ENCODE measurements at places on chromosomes 7 and 10.

- DNase-seq: no peak
These were observed 885.3 kb downstream of the XPNPEP1 start for GRCh38 chr10:109037978-109038377.

DNA sequence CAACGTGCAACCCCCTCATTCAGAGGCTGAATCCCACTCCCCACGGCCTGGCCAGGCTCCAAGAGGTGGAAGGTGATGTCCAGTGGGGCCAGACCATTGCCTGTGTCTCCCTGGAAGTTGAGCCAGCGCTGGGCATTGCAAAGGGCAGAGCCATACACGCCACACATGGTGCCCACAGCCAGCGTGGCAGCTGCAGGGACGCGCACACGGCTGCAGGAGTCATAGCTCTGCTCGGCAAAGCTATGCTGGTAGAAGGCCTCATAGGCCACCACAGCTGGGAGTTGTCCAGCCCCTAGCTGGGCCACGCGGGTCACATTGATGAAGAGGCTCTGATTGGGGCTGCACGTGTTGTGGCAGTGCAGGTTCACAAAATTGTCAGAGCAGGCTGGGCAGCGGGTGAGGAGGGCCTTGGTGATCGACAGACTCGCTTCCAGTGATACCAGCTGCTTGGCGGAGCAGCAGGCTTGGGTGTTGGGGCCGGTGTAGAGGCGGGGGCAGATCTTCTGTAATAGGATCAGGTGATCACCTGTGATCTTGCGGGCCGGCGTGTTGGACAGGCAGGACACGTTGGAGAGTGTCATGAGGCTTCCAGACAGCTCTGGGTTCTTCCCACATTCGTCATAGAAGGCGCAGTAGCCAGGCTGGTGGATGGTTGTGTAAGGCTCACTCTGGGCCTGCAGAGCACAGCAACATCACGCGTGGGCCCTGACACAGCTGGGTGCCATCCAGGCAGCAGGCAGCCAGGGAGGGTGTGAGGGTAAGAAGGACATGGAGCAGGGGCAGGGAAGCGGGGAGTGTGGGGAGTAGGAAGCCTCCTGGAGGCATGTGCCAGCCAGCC, 1.2 kb downstream of the NPC1L1 start:
- DNase-seq: no peak

GRCh38 chr10:78906734-78907390, 161.9 kb upstream of the ZMIZ1 start:
- DNase-seq: no peak

GRCh38 chr10:110967645-110968044, 48.2 kb downstream of the SHOC2 start:
- DNase-seq: no peak

GRCh38 chr7:96546426-96546825, 163.2 kb downstream of the SEM1 start:
- no peak for DNase-seq

DNA sequence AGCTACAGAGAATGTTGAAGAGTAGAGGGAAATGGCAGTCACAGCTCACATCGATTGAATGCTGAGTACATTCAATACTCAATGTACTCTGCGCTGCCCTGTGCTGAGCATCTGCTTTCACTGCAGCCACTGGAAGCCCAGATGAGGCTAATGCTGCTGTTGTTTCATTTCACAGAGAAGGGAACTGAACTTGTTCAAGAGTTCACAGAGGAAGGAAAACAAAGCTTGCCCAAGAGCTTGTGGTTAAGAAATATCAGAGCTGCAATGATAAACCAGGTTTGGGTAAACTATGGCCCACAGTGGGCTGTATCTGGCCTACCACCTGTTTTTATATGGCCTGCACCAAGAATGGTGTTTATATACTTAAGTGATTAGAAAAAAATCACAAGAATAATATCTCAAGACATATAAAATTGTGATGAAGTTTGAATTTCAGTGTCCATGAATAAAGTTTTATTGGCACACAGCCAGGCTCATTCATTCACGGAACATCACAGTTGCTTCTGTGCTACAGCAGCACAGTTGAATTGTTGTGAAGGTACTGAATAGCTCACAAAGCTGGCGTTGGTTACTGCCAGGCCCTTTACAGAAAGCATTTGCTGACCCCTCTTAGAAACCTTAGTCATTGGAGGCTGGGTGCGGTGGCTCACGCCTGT, 64.1 kb downstream of the CFAP58 start:
- no peak for DNase-seq

DNA sequence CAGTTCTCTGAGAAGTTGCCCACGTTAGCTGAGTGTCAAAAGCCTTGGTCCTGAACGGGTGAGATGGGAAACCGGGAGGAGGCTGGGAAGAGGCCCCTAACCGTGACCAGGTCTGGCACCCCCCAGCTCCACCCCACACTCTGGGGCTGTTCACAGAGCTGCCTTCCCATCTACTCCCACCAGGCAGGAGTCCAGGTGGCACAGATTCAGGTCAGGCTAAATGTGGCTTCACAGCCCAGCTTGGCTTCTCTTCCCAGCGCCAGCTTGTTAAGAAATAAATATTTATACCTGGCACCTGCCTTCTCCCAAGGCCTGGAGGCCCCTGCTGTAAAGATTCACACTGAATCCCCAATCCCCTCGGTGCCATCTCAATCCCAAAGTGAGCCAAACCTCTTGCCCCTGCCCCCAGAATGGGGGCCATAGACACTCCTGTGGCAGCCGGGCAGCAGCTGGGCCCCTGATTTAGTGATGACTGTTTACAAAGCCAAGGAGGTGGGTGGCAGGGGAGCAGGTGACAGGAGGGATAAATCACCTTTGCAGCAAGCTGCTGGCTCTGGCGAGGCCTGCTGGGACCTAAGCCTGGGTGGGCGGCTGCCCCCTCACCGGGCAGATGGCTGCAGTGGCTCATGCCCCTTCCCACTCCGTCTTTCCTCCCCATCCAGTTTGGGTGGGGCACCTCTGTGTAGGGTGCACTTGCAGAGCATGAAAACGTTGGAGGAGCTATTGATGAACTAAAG, 72.5 kb downstream of the GOLGA7B start:
- no peak for DNase-seq

- DNase-seq: no peak
These were observed 499.0 kb upstream of the KLF6 start for GRCh38 chr10:4283846-4284610.

DNA sequence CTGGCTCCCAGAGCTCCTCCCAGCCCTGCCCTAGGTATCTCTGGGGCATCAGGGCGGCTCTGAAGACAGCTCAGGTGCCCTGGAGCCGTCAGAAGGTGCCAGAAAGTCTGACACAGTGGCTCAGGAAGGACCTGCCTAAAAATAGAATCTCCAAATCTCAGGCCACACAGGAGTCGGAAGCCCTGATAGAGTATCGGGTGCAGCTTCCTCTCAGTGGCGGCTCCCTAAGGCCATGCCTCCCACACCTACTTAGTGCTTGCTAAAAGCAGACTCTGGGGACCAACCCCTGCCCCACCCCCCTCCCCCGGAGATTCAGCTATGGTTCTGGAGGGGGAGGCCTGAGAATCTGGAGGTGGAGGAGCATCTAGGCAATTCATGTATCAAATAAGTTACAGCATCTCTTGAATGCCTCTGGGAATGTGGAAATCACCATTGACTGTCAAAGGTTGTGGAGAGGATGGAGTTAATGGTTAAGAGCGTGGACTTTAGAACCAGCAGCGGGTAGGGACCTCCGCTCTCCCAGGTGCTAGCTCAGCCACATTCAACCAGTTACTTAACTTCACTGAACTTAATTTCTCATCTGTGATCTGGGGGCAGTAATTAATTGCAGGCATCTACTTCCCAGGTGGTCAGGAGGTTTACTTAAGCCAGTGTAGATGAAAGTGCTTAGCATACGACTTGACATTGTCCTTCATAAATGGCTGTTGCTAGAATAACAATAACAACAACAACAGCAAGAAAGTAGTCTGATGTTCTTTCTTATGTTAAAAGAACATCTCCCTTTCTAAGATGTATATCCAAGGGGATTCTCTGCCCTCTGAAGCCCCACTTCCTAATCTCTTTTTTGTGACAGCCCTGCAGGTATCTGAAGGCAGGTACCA, 38.6 kb upstream of the MXI1 start:
- DNase-seq: no peak

- no peak for DNase-seq
These were observed 622.5 kb downstream of the TYW1 start for GRCh38 chr7:67619175-67619574.

- no peak for DNase-seq
These were observed 53.7 kb upstream of the KLF6 start for GRCh38 chr10:3838460-3839437.

GRCh38 chr10:112242769-112243168, 40.4 kb upstream of the TECTB start:
- DNase-seq: no peak

DNA sequence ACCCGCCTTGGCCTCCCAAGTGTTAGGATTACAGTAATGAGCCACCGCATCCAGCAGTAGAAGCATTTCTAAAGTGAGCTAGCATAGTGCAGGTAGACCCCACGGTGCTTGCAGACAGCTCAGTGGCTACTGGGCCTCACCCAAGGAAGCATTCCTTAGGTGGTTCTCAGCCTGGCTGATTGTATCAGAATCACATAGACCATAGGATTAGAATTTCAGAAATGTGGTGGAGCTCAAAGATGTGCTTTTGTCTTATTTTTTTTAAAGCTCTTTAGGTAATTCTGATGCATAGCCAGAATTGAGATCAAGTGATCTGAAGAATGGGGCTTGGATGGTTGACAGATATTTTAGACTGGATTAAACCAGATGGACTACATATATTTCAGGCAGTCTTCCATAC, 10.9 kb downstream of the ANLN start:
- DNase-seq: no peak

- DNase-seq: no peak
These were observed 623 bp downstream of the HOXA4 start for GRCh38 chr7:27129729-27130539.

DNA sequence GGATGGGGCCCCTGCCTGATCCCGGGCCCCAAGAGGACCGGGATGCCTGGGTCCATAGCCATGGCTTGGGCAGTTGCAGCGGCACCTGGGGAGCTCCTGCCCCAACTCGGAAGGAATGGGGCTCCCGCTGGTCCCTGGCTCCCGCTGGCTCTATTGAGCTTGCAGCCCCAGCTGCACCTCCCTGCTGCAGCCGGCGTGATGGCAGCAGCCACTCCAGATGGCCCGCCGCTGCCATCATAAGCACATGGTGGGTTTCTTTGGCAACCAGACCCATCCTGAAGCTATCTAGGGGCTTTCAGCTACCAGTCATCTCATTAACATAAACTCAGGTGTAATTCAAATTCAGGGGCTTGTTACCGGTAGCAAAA, 11.1 kb upstream of the DNMBP start:
- DNase-seq: no peak

DNA sequence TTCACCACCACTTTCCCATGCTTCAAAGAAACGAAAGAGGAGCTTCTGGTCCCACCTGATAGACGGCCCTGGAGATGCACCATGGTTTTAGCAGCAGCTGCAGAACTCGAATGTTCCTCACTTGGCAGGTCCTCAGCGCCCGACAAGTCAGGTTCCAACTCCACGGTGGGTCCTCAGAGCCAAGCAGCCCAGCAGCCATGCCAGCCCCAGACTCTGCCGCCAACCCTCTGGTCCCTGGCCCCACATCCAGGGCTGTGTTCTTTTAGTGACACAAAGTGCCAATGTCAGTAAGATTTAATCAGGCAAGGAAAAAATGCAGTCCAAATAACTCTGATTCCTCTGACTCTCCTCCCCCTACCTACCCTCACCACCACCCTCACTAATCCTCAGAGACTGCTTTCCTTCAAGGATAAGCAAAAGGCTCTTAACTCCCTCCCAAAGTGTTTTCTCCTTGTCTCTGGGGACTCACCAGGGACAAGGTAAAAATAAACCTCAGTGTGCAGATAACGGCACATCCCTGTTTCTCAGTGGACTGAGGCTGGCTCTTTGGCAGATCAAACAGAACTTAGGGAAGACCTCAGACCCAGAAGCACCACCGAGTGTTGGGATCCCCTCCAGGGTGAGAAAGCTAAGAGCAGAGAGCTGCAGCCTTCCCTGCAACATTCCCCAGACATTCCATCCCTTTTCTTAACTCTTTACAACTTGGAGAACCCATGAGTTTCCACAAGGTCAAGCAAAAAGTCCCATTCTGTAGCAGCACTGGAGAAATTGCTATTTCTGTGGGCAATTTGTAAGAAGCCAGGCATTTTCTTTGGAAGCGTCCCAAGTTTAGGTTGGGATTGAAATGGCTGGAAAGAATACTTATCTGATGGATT, 358.9 kb downstream of the FRMD4A start:
- no peak for DNase-seq

GRCh38 chr7:11613292-11613930, 218.6 kb downstream of the THSD7A start:
- DNase-seq: no peak

- no peak for DNase-seq
These were observed 25.5 kb downstream of the KLHDC10 start for GRCh38 chr7:130095812-130096211.

GRCh38 chr10:132064082-132064755, 1.5 kb upstream of the JAKMIP3 start:
- DNase-seq: no peak

- no peak for DNase-seq
These were observed at the start of gene VWC2 for GRCh38 chr7:49773218-49773935. TSS of gene VWC2 (plus strand) at chr7:49773638. CDS start at chr7:49775436, 1,798 bp downstream.

DNA sequence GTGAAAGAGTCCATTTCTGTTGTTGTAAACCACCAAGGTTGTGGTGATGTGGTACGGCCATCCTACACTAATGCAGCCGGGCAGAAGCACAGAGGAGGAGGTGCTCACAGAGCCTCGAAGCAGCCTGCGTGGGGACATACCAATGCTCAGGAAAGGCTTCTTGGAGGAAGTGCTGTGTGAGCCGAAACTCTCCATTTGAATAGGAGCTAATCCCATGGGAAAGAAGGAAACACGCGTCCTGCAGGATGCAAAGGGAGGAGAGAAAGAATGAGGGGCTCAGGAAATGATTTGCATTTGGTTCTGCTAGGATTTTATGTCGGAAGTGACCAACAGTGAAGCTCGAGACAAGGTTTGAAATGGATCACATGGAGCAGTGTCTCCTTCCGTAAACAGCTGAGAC, 477.9 kb upstream of the ANKRD30A start:
- no peak for DNase-seq

Measured in substantia nigra (tissue), 51 donors.